ENCODE measurements at places on chromosomes 3 and 15. TPM values are rescaled to one million over a fixed set of nuclear protein-coding genes. Genes with fewer than 3 reads are reported as not detected.

ZBTB38 gene
- total RNA-seq = 45.3 TPM

ATP13A4 gene
- total RNA-seq = 1.3 TPM

ISLR gene
- 214 TPM for total RNA-seq

EXOG gene
- 5.9 TPM for total RNA-seq

COL8A1 gene
- total RNA-seq = 18.3 TPM

CPB1 gene
- not detected for total RNA-seq

POLQ gene
- 1.9 TPM for total RNA-seq

MKRN3 gene
- total RNA-seq = 0.32 TPM

ITIH1 gene
- total RNA-seq = not detected

All from bronchial smooth muscle cell (primary cell).